Neural crest cell (in vitro differentiated cells): ENCODE measurements at places on chromosomes 7 and 10. TPM values are rescaled to one million over a fixed set of nuclear protein-coding genes. Genes with fewer than 3 reads are reported as not detected.

The EVX1 gene
- total RNA-seq: 0.79 and 0.80 TPM in 2 replicates

The EBLN1 gene
- not detected in 2 replicates for total RNA-seq

DNA sequence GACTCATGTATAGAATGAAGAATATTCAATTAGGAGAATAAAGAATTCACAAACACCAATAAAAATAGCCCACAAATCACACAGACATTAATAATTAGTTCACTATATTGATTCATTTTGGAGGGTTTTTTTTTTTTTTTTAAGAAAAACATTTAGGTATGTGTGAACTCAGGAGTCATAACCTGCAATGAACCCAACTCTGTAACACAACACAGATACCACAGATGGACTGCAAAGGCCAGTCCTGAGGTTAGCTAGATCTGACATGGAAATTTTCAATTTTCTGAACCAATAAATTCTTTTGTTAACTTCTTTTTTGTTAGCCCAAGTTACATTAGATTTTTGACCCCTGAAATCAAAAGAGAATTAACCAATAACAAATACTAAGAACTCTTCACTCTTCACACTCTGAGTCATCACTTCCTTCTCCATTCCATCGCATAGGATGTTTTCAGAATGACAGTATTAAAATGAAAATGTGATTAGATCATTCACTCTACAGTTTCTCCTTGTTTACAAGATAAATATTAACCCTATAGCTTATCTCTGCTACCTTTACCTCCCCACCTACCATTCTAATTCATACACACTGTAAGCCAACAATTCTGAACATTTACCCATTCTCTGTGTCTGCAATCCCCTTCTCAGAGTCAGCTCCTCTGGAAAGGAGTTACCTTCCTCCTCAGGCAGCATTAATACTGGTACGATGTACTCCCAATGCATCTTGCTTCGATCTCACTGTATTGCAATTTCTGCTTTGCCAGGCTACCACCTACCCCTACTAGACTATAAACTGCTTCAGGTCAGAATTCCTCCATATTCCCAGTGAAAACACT is 141.5 kb downstream of the LRRN3 start:
- no peak for DNase-seq

DNA sequence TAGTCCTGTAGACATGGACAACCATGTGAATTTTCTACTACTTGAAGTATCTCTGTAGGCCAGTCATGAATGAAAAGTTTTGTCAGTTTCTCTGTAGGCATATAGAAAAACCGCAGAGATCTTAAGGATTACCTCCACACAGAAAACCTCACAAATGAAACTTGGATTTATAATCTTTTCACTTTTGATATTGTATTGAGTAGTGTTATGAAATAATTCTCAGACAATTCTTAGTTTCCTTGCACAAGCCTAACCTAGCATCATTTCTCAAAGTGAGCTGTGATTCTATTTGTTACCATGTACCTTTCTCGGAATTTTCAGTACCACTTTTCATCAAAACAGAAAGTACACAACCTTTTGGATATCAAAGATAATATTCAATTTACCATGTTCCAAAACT is 51.4 kb upstream of the OIT3 start:
- DNase-seq: no peak

DNA sequence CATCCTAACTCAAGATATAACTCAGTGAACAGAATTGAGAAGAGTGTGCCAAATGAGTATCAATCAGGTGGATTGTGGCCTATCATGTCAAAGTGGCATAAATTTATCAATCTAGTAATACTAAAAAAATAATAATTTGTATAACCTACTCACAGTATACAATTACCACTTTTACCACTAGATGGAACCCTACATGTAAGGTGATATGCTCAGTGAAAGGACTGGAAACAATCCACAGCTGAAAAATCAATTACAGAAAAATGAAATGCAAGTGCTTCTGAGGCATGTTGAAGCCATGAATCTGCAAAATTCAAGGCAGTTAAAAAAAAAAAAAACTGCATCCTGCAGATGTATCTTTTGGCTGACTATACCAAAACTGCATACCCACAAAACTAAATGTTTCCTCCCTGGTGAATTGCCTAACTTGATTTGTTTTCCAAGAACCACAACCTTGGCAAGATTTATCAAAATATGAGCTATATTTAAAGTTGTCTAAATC is 13.9 kb downstream of the ARHGAP19 start:
- DNase-seq: no peak

GRCh38 chr10:12394241-12395033 is 45.1 kb downstream of the CAMK1D start:
- DNase-seq: no peak

DNA sequence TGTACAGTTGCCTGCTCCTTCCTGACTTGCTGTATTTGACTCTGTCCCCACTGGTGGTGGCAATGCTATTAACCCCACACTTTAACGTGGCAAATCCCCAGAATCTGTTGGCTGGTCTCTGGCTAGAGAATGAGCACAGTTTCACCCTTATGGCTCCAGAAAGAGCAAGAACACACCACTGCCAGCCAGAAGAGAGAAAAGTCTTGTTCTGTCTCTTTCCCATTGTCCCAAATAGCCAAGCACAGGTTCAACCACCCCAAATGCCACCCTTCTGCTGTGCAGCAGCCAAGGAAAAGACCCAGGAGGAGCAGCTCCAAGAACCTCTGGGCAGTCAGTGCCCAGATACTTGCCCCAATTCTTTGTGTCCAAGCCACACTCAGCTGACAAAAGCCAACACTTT is 11.3 kb downstream of the SLC16A9 start:
- no peak for DNase-seq

GRCh38 chr7:127730658-127731276 is 78.8 kb downstream of the SND1 start:
- DNase-seq: no peak

GRCh38 chr7:31948029-31948428 is 122.2 kb downstream of the PDE1C start:
- DNase-seq: no peak

DNA sequence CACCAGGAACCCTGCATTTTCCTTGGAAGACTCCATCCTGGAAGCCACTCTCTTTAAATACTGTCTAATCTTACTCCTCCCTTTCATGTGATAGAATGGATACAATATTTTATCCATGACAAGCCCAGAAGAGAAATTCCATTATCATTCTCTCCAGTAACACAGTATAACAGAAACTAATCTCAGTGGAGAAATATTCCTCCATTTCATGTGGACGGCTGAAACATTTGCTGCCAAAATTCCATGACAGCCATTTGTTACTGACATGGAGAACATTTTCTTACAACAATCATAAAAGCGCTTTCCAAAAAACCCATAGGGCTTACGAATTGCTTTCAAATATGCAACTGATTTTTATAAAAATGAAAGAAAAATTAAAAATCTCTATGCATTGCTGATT is 392.8 kb upstream of the KLF6 start:
- DNase-seq: no peak
